ENCODE measurements at places on chromosomes 16 and 17. TPM values are rescaled to one million over a fixed set of nuclear protein-coding genes. Genes with fewer than 3 reads are reported as not detected.

The PRDM7 gene
- total RNA-seq: not detected

The MYLK3 gene
- total RNA-seq: not detected

The C1QTNF8 gene
- total RNA-seq: not detected

The GPR139 gene
- not detected for total RNA-seq

The CLEC18B gene
- not detected for total RNA-seq

The CCL22 gene
- not detected for total RNA-seq

The MEOX1 gene
- not detected for total RNA-seq

The CACNG3 gene
- not detected for total RNA-seq

DNA sequence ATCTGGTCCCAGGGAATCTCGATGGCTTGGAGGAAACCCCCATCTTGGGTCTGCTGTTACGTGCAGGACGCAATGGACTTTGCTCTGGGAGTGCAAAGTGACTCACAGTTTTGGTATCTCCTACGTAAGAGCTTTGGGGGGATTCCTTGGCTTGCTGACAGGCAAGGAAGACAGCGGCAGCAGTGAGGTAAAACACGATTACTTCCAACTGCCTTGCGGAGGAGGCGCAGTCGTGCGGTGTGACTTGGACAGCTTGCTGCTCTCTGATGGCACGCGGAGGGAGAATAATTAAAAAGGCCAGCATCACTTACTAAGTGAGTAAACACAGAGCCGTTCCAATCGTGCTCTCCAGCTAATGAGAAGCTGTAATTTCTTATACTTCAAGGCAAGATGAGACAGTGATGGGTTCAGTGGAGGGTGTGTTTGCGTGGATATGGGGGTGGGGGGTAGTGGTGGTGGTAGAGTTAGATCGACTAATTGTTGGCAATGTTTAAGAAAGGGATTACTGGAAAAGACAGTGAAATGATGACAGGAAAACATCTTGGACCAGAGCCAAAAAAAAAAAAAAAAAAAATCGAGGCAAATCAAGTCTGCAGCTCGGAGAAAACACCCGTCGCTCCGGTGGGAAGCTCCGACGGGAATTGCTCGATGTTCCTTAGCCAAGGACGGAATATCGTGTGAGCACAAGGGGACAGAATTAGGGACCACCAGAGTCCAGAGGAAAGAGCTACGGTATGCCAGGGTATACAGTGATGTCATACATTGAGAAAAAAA lies 184.8 kb upstream of the ZFHX3 start:
- peaks cover 5% of the 10 kb centered on the region for H3K36me3 ChIP-seq
- peaks cover 73% of the 10 kb centered on the region for H3K27me3 ChIP-seq
- no peaks in the 10 kb centered on the region for H3K4me1 ChIP-seq

- no peak overlapping the region for H3K4me3 ChIP-seq
- no peak for DNase-seq
- H3K36me3 ChIP-seq: peaks cover 55% of the 10 kb centered on the region
- no peaks in the 10 kb centered on the region for H3K27me3 ChIP-seq
Measured at GRCh38 chr16:89510526-89510925, 2.3 kb downstream of the SPG7 start.

GRCh38 chr16:52680993-52681392 lies 134.1 kb upstream of the TOX3 start:
- no peaks in the 10 kb centered on the region for H3K36me3 ChIP-seq
- H3K4me1 ChIP-seq: no peaks in the 10 kb centered on the region
- H3K27ac ChIP-seq: no peak overlapping the region
- H3K4me3 ChIP-seq: no peak overlapping the region

DNA sequence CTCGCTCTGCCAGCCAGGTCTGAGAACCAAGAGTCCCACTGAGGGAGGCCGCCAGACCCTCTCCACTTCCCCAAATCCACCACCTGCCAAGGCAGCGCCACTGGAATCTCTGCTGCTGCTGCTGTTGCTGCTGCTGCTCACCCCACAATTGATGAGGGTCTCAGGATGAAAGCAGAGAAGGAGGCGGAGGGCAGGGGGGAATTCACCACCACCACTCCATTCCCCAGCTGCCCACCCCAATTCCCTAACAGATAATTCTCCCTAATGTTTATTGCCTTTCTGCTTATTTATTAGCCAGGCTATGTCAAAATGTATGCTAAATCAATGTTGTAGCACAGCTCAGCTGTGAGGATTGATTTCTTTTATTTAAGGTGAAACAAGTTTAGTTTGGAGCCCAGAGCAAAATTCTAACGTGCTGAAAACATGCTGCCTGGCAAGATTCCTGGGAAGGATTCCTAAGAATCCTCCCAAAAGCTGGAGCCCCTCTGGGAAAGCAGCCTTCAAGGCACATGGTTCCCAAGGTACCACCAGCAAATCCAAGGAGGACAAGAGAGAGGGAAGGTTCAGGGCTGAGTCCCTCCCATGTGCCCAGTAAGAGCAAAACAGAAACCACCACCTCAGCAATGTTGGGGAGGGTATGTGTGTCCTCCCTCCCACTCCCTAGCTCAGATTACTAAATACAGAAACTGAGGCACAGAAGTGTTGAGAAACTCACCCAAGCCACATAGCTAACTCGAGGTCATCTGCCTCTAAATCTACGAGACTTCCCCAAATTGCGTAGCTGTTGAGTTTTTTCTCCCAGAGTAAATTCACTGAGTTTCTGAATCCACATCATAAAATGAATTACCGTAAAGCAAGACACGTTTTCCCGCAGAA lies 12.2 kb upstream of the CDH5 start:
- no peak for DNase-seq
- H3K4me1 ChIP-seq: peaks cover 11% of the 10 kb centered on the region
- no peak overlapping the region for H3K27ac ChIP-seq
- H3K27me3 ChIP-seq: peaks cover 68% of the 10 kb centered on the region
- no peaks in the 10 kb centered on the region for H3K36me3 ChIP-seq
- H3K4me3 ChIP-seq: no peak overlapping the region

DNA sequence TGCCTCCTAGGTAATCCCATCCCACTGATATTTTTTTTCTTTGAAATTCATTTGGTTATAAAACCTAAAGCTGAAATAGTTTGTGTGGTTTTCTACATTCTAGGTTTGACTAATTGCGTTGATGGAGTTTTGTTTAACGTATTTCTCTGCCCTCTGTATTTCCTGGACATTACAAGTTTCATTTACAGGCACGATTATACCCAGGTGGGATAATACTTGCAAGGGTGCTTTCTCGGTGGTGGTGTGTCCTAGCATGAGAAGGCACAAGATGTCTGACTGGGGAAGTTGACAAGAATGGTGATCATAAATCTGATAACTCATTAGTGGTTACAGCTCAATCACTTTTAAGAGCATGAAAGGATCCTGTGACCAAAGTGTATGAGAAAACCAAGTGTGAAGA lies 45.0 kb downstream of the DYNLRB2 start:
- H3K27me3 ChIP-seq: peaks cover 7% of the 10 kb centered on the region
- no peaks in the 10 kb centered on the region for H3K36me3 ChIP-seq
- no peak overlapping the region for H3K4me3 ChIP-seq
- no peak for DNase-seq
- no peak overlapping the region for H3K27ac ChIP-seq

DNA sequence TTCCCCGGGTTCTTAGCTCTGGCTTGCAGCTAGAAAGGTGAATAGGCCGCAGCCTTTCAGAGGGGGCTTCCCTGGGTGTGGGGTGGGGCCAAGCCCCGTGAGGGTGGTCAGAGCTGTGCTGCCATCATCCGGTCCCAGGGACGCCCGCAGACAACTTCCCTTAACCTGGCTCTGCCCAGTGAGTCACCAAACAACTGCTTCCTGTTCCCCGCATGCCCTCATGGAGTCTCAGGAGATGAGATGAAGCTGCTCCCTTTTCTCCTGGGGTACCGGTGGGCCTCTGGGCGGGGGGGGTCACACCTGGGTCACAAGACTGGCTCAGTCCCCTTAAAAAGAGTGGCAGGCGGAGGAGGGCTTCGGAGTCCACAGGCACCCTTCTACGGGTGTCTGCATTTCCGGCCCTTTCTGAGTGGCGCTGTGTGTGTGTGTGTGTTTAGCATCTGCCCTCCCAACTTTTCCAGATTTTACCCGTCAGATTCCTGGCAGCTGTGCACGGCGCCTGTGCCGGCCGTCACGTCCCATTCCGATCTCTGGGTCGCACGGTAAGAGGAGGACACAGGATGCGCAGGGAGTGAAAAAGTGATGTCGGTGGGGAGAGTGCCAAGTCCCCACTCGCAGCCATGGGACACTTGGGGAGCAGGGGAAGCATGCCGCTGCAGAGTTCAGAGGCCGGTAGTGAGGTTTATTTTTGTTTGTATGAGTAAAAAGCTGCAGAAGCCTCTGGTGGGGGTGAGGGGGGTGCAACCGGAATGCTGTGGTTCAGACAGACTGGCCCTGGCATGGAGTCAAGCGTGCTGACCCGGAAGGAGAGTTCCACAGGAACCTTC lies 16.8 kb downstream of the HIC1 start:
- H3K4me3 ChIP-seq: no peak overlapping the region
- DNase-seq: no peak
- no peaks in the 10 kb centered on the region for H3K27me3 ChIP-seq
- H3K27ac ChIP-seq: no peak overlapping the region
- peaks cover 14% of the 10 kb centered on the region for H3K4me1 ChIP-seq
- peaks cover 24% of the 10 kb centered on the region for H3K36me3 ChIP-seq

DNA sequence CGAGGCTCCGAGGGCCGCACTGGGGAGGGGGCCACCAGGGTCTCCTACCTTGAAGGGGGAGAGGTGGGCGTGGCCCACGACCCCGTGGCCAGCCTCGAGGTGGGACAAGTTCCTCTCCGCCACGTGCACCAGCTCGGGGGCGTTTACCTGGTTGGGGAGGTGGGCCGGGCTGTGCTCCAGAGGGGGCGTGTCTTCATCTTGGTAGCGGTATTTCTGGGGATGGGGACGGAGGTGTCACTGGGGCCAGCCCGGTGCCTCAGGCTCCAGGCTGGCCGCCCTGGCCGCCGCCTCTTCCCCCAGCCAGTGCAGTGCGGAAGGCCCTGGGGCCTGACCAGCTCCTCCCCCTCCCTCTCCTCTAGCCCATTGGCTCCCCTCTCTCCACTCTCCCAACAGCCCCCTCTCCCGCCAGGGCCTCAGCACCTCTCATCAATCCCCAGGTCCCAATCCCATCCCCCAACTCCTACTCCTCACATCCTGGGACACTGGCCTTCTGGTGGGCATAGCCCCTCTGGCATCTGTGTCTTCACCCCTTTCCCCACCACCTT lies 11.5 kb downstream of the DLG4 start:
- peaks cover 18% of the 10 kb centered on the region for H3K27me3 ChIP-seq
- H3K4me1 ChIP-seq: no peaks in the 10 kb centered on the region
- H3K27ac ChIP-seq: no peak overlapping the region
- no peak overlapping the region for H3K4me3 ChIP-seq
- DNase-seq: no peak

- H3K27me3 ChIP-seq: no peaks in the 10 kb centered on the region
- no peak overlapping the region for H3K27ac ChIP-seq
- no peak for DNase-seq
Measured at GRCh38 chr16:66206363-66206762, 160.1 kb upstream of the CDH5 start.

- no peak for DNase-seq
- H3K27me3 ChIP-seq: peaks cover 21% of the 10 kb centered on the region
- H3K4me3 ChIP-seq: no peak overlapping the region
Measured at GRCh38 chr16:15457958-15458357, 23.6 kb downstream of the BMERB1 start.

DNA sequence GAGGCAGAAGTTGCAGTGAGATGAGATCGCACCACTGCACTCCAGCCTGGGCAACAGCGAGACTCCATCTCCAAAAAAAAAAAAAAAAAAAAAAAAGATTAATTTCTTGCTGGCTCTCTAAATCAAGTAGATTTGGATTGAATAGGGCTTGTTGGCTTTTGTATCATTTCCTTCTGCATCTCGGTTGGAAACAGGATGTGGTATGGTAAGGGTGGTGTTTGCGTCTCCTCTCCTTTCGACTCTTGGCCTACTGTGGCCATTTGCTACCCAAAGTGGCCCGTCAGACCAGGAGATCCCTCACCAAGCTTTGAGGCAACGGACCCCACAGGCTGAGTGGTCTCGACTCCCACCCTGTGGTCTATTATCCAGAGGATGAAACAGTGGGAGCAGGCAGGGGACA lies 168.0 kb upstream of the IRX3 start:
- H3K36me3 ChIP-seq: no peaks in the 10 kb centered on the region
- no peaks in the 10 kb centered on the region for H3K27me3 ChIP-seq
- no peak overlapping the region for H3K4me3 ChIP-seq
- no peaks in the 10 kb centered on the region for H3K4me1 ChIP-seq
- H3K27ac ChIP-seq: no peak overlapping the region

GRCh38 chr16:424033-424622 lies 1.3 kb upstream of the RAB11FIP3 start:
- no peaks in the 10 kb centered on the region for H3K27me3 ChIP-seq
- H3K27ac ChIP-seq: peak overlapping the region; percentile 71
- peak overlapping the region; percentile 72 for H3K4me3 ChIP-seq
- DNase-seq: peak; percentile 99

DNA sequence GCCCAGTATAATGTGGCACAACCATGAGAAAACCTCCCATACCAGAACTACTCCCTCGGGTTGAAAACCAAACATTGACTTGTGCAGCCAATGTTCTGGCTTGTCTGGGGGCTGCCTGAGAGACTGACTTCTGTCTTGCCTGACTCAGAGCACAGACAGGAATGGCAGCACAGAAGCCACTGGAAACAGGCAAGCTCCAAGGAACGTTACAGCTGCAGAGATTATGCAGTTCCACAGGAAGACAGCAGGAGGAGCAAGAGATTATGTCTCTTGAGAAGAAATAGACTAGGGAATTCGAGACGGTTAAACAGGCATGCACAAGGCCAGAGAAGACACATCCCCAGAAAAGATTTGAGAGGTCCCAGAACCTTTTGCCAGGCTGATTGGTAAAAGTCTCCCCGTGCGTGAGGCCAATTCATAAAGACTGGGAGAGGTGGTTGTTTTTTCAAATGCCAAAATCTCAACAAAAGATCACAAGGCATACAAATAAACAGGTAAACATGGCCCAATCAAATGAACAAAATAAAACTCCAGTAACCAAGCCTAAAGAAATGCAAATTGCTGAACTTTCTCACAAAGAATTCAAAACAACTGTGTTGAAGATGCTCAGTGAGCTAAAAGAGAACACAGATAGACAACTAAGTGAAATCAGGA lies 90.6 kb upstream of the CDH5 start:
- peaks cover 29% of the 10 kb centered on the region for H3K4me1 ChIP-seq
- DNase-seq: peak; percentile 78
- H3K4me3 ChIP-seq: no peak overlapping the region

DNA sequence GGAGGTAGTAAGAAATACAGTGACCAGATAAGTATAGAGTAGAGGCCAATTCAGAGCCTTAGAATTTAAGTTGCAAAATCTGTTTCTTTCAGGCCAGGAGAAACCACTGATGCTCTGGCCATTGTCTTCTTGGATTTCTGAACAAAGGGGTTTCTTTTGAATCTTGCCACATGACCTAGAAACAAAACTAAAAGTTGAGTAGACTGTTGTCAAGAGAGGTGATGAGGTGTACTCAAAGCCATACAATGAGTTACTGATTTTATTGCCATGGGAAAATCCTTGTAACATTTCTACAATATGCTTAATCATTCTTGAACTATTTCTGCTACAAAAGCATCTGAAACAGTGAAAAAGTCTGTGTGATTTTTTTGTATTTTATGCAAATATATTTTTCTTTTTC lies 881.3 kb downstream of the CDH11 start:
- no peaks in the 10 kb centered on the region for H3K36me3 ChIP-seq
- H3K4me3 ChIP-seq: no peak overlapping the region
- H3K4me1 ChIP-seq: no peaks in the 10 kb centered on the region
- H3K27ac ChIP-seq: no peak overlapping the region

Data from MCF 10A (cell line).